Pericardium fibroblast (primary cell): ENCODE measurements at places on chromosomes 12 and 14. TPM values are rescaled to one million over a fixed set of nuclear protein-coding genes. Genes with fewer than 3 reads are reported as not detected.

Gene INHBC
- 0.09 TPM in 1 of 2 replicates, not detected in the other for total RNA-seq

Gene MYL6
- 1,218 and 3,228 TPM in 2 replicates for total RNA-seq

Gene GPR84
- not detected in 2 replicates for total RNA-seq

Gene RTL1
- not detected in 2 replicates for total RNA-seq

Gene AQP2
- not detected in 2 replicates for total RNA-seq

Gene KRT83
- not detected in 2 replicates for total RNA-seq

Gene MMP19
- 20.8 and 25.9 TPM in 2 replicates for total RNA-seq

Gene NEUROD4
- not detected in 2 replicates for total RNA-seq

Gene OASL
- 0.34 TPM in 1 of 2 replicates, not detected in the other for total RNA-seq

Gene CCDC184
- total RNA-seq, result 0.17 and 1.2 TPM in 2 replicates
